ENCODE measurements at places on chromosomes 2 and 18.
A peak's percentile ranks its signal among the peaks of the same experiment; 100 is the strongest.

GRCh38 chr18:23631746-23632145 is 31.0 kb downstream of the ANKRD29 start:
- DNase-seq = no peak

- no peak for DNase-seq
These were observed 172.8 kb downstream of the VAPA start for GRCh38 chr18:10086458-10087210.

DNA sequence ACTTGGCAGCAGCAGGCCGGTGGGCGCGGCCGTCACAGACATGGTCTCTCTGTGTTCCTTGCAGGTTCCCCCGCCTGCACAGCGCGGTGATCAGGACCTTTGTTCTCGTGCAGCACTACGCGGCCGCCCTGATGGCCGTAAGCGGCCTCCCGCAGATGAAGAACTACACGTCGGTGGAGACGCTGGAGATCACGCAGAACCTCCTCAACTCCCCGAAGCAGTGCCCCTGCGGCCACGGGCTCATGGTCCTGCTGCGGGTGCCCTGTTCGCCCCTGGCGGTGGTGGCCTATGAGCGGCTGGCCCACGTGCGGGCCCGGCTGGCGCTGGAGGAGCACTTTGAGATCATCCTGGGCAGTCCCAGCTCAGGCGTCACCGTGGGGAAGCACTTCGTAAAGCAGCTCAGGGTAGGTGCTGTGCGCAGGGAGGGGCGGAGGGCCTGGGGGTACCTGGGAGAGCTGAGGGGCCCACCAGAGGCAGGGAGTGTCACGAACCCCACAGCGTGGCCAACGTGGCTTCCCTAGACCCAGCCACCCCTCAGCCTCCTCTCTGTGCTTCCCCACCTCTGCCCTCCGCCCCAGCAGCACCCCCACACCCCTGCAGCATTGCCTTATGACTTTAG is 59.3 kb downstream of the NTSR2 start:
- DNase-seq = no peak

DNA sequence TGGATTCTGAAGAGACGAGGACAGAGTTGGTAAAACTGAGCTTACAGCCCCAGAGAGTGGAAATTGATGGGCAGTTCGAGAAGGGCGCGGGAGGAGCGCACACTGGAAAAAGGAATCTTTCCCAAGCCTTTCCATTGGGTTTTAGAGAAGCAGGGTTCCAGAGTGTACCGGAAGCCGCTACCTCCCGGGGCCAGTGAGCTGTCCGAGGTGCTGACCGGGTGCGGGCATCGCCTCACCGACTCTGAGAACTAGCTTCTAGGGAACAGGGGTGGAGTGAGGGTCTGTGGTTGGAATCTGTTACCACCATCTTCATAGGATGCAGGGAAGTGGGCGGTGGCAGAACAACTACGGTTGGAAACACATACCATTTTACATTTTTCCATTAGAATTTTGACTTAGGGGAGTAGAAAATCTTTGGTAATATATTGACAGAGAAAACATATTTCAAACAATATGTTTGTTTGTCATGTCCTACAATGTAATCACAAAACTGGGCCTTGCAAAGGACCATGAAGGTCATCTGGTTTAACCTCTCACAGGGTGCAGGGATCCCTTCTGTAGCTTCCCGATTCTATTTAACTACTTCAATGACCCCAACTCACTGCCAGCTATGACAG is 724 bp downstream of the NMS start:
- peak; percentile 35 for DNase-seq

DNA sequence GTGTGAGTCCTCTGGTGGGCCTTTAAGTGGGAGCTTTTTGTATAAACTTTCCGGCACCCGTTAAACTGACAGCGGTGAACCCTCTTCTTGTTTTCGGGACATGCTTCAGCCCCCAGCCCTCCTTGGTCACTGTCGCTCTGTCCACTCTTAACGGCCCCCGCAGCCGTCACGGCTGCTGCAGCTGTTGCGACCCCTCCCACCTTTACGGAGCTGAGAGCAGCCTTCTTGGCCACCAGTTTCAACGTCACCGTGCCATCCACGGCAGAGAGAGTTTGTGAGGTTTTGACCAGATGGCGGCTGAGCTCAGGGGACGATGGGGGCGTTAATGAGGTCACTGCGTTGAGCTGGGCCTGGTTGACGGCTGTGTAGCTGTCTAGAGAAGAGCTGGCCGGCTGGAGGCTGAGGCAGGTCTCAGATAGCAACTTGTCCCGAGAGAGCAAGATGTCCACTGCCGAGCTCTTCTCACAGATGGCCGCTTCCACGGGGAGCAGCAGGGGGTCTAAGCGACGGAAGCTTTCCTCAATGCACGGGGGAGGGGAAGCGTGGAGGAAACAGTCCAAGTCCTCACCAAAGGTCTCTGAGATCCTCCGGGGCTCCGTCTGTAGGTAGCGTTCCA is 41.9 kb downstream of the KLF7 start:
- DNase-seq = no peak

DNA sequence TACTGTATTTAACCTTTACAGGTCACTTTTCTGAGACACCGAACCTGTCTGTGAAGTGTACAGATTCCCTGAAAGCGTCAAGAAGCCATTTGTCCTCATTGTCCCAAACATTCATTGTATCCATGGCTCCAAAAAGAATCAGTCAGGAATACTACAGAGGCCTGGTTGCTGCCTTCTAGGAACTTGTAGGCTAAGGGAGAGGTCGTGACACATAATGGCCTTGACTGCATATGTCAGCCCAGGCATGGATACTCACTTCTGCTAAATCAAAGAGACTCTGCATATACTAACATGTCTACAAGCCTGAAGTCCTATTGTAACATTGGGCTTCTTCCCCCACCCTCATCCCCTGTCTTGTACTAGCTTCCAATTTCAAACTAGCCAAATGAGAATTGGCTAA is 40.2 kb downstream of the ONECUT2 start:
- no peak for DNase-seq

DNA sequence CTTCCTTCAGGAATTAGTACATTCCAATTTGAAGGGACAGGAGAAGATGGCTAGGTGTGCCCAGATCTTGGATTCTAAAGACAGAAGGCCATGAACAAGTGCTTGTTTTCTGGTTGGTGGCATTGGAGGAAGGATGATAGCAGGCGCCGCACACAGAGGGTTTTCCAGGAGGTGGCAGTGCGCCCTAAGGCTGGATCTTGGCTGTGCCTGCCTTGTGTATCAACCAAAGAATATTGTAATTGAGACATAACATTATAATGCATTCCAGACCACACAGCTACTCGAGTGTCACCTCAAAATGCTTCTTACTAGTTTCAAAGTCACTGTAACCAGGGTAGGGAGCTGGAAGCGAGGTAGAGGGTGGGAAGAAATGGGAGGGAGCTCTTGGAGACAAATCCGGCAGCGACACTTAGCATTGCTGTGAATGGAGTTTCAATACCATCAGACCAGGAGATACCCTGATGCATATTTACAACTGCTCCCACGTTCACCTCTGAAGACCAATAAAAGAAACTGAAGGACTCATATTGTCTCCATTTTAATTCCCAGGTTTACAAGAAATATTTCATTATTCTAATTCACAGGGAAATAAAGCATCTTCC is 42.5 kb downstream of the CPO start:
- peak; percentile 9 for DNase-seq

DNA sequence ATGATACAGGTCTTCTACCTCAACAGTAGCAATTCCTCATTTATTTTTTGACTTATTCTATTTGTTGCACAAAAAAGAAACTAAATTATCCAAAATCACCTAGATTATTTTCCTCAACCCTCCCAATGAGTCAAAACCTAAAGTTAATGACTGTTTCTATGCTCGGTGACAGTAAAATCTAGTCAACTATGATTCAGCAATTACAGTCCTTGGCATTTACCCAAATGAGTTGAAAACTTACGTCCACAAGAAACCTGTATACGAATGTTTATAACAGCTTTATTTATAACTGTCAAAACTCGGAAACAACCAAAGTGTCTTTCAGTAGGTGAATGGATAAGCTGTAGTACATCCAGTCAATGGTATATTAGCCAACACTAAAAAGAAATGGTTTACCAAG is 439.3 kb downstream of the CBLN2 start:
- DNase-seq = no peak

GRCh38 chr18:36350251-36350651 is 52.7 kb downstream of the FHOD3 start:
- DNase-seq = no peak

DNA sequence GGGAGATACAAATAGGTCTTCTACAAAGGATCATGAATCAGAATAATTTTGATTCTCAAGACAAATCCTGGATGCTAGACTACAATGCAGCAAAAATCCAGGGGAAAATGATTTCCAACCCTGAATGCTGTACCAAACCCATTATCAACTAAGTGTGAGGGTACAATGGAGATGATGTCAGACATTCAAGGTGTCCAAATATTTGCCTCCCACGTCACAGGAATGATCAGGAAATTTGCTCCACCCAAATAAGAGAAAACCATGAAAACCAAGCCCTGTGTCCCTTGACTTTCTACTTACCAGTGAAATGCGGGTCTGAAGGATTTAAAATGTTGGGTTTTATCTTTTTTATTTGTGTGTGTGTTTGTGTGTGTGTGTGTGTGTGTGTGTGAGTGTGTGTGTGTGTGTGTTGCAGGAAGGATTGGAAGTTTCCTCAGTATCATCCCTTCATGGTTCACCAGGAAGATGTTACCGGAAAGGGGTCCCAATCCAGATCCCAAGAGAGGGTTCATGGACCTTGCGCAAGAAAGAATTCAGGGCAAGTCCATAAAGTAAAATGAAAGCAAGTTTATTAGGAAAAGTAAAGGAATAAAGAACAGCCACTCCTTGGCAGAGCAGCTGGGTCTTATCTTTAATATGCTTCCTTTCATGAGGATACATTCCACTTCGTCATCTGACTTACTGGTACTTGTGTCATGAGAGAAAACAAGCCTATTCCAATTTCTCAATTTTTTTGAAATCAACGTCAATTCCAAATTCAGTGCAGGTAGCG is 61.1 kb upstream of the ID2 start:
- DNase-seq = no peak

GRCh38 chr2:153870308-153870707 is 1.4 kb upstream of the GALNT13 start:
- DNase-seq = no peak

GRCh38 chr2:95738301-95738700 is 146.5 kb downstream of the TRIM43 start:
- no peak for DNase-seq

DNA sequence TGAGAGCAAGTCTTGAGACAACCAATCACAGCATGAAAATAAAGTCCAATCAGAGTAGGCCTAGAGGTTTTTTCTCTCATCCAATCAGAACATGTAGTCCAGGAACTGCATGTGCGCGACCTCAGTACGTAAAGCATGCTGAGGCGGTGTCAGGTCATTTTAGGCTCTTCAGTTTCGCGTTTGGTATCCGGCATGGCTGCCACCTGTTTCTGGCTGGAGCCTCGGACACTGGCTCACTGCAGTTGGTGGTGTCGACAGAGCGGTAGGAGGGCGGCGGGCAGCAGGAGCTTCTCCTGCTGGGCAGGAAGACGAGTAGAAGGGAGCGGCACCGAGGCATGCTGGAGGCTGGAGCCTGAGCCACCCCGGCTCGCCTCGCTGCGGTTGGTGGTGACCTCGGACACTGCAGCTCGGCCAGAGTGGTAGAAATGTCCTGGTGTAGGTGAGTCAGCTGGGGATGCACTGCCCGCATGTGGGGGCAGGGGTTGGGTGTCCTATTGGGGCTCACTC is 15.8 kb downstream of the CCDC74A start:
- DNase-seq = no peak

DNA sequence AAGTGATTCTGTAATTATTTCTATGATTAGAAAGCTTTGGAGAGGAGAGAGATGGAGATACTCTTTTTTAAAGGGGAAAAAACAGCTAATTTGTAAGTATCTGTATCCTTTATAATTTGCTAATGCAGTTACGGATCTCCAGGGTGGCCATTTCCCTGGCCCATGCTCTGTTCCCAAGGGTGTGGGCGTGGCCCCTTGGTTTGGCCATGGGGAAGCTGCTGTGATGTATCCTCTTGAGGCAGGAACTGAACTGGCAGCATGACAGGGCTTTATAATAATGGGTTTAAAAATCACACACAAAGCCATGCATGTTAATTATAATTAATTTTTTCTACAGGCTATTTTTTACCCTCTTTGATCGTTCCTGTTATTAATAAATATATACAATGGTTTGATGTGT is 27.0 kb downstream of the TRAPPC12 start:
- DNase-seq = no peak

DNA sequence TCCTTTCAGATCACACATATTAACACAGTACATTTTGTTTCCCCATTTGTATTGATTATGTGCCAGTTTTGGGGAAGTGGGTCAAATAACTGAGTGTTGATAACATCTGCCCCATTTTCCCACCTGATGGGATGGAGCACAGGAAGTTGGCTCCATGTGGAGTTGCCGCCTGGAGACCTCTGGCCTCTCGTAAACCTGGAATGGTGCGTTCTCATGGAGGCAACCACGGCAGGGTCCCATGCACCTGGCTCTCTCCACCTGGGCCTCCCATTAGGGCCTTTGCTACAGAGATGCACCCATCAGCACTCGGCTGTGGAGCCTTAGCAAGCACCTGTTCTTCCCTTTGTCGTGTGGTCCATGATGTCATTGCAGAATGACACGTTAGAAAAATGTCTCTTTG is 130.6 kb downstream of the MBP start:
- DNase-seq = no peak

GRCh38 chr2:240626531-240627300 is 1.4 kb downstream of the GPR35 start:
- no peak for DNase-seq

DNA sequence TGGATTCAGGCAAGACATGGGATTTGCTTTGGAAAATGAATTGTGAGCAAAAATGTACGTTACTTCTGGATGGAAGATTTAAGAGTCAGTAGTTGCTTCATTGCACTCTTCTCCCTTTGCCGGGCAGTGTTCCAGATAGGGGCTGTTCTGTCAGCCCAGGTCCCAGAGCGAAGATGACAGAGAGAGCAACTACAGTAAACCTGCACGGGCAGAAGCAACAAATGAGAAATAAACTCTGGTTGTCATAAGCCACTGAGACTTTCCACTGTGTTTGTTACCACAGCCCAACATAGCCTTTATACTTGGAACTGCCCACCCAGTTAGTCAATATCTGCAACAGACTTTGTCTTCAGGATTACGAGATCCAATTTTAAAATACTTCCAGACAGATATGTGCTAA is 83.3 kb downstream of the CACNB4 start:
- DNase-seq = no peak

DNA sequence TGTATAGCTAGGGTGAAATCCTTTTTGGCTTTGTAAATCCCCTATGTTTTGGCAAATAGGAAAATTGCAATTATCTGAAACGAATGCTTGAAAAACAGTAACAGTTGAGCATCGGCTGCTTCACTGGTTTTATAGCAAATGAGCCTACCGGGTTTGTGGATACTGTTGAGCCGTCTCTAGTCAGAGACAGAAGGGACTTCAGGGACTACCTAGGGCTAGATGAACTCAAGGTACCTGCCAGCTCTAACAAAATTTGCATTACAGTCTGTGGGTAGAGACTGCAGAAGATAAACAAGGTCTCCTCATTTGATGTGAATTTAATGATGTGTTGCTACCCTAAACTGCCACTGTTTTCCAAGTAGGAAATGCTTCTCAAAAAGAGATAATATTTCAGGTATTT is 101.1 kb downstream of the EML6 start:
- DNase-seq = no peak

GRCh38 chr2:168155046-168155445 is 92.3 kb downstream of the STK39 start:
- DNase-seq = no peak

- DNase-seq = no peak
These were observed 259.2 kb downstream of the TGIF1 start for GRCh38 chr18:3709205-3709604.
